Vagina (tissue), 2 donors: ENCODE measurements at places on chromosomes 7 and 10. TPM values are rescaled to one million over a fixed set of nuclear protein-coding genes. Genes with fewer than 3 reads are reported as not detected.

- no peak for DNase-seq
Measured at GRCh38 chr7:467856-468545, 51.6 kb downstream of the PDGFA start.

DNA sequence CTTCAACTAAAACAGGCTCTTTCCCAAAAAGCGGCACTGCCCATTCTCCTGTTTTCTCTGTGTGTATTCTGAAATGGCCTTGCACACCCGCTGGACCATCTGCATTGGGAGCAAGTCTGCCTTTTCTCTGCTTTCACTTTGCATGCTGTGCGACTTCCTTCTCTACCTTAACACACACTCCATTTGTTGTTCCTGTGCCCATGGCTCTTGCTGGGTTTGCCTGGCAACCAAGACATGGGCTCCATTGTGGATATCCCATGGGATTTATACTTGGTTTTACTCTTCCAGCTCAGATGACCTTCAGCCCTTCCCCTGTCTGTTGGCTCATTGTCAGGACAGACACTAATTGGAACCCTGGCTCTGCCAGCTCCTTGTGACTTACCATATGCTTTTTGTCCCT lies 465.3 kb downstream of the REEP3 start:
- DNase-seq, result no peak

DNA sequence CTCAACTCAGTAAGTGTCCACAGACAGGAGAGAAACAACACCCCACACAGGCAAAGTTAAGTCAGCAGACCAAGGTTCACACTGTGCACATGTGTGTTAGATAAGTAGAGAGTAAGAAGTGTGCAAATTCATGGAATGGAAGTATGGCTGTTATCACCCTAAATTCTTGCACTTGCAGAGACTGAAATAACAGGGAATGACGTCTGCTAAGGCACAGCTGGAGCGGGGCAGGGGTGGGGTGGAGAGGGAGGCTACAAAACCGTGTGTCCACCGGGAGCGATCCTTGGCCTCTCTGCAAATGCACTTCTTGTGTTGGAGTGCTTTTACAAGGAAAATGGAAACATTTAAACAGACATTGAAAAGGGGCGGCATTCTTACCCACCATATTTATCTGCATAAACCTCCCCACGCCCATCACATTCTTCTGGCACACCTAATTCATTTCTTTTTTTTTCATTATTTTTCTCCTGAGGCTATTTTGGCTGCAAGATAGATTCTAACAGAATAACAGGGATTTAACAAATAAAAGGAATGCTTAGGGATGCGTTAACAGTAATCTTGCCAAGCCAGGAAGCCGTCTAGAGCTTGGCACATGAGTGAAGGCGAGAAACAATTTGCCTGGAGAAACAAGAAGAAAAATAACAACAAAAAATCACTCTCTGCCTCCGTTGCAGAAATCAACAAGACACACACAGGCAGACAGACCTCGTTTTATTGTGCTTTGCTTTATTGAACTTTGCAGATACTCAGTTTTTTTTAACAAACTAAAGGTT lies 30.1 kb downstream of the TNS3 start:
- DNase-seq, result no peak

DNA sequence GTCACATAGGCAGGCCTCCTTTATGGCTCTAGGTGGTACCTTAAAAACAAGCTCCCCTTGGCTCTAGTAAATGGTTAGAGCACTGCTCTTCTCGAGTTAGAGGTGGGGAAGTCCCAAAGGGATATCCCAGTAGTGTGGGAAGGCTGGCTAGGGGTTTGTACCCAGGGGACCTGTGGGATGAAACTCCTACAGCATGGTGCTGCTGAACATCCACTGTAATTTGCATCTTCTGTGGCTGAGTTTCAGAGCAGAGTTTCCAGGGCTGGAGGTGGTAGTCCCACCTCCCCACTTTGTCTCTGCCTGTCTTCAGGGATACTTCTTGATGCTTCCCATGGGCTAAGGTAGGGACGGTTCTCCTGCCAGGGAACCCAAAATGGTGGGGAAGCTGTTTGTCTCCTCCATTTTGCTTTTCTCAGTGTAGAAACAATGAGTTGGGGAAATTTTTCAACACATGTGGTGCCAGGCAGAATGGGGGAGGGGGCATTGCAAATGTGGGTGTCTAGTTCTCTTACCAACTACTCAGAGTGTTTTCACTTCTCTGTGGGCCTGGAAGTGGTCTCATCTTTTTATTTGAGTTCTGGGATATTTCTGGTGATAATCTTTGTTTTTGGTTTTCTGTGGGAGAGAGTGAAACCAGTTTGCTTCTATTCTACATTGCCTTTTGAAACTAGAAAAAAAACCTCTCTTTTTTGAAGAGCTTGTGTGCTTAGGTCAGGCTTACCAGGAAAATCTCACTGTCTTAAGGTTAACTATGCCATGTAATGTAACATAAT lies 36.3 kb downstream of the SCART1 start:
- DNase-seq, result no peak

DNA sequence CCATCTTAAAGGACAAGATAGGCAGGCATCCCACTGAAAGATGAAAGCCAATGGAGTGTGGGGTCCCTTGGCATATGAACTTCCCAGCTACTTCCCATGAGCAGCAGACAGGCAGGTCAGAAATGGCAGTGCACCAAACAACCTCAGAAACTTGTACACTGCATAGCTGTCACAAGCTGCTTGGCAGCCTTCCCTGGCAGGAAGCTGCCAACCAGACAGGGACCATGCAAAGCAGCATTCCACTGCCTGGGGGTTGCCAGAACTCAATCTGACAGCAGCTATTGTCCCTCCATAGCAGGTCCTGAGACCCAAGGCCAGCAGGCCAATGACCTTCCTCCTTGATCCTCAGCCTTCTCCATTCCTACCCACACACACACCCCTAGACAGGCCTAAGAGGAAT lies 139.5 kb downstream of the PLCE1 start:
- no peak for DNase-seq

DNA sequence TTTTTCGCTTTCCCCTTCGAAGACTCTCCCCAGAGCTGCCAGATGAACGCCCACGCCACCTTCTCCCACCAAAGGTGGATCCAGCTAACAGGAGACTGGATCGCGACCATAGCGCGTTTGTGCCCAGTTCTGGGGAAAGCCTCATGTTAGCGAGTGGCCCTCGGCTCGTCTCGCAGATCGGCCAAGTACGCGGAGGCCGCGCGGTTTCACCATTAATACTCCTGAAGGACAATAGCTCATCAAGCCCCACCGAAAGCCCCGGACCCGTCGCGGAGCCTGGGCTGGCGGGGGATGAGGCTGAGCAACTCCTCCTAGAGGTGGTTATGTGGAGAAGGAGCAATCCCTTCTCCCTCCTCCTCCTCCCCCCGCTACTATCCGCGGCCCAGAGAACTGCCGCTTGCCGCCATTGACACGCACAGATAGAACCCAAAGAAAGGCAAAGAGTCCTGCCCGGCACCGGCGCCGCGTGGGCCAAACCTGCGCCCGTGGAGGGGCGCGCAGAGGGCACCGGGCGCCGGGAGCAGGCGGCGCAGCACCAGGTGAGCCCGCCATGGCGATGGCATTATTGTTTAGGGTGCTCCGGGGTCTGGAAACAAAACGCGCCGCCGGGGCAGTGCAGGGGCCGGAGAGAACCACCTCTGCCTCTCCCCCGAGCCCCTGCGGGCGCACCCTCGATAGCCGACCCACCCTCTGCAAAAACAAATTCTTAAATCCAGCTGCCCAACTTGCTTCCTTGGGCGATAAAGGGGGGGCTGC lies at the start of gene MACROH2A2:
MACROH2A2 (plus strand) TSS at position 385 of the 756 bp plus-strand sequence. CDS start 22,813 bp downstream, outside the sequence.
- DNase-seq, result no peak

GRCh38 chr7:83449781-83450180 lies 199.2 kb downstream of the SEMA3E start:
- DNase-seq, result no peak

- no peak for DNase-seq
Measured at GRCh38 chr10:71773221-71773971, at the start of gene VSIR. Gene VSIR, minus strand, starts transcription at chr10:71773520. Its CDS starts 81 bp downstream, at chr10:71773439.

DNA sequence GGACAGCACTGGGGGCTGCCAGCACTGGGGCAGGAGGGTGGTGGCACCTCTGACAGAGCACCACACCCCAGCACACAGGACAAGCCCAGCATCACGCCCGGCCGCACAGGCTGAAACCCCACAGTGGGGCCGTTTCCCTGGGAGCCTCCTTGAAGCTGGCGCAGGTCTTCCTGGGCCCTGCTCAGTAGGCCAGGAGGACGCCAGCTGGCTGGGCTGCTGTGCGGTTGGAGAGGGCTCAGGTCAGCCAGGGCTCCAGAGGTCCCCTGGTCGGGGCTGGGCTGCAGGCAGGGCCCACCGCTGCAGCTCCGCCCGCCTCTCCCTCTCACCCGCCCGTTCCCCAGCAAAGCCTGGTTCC lies 137.3 kb downstream of the TCERG1L start:
- no peak for DNase-seq

DNA sequence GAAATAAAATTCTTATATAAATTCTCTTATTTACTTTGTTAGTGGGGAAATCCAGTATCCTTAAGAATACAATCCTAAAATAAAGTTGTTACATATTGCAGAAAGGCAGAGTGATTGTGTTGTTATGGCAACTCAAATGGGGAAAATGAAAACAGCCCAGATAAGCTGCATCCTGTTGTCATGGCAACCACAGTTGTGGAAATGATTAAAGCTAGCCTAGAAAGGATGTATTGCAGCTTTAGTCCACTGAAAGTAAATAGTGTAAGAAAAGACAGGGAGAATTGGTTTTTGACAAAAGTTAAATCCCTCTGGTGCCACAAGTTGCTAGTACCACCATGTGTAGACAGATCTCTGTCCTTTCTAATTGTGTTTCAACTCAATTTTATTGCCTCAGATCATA lies 43.2 kb downstream of the BTRC start:
- no peak for DNase-seq

DNA sequence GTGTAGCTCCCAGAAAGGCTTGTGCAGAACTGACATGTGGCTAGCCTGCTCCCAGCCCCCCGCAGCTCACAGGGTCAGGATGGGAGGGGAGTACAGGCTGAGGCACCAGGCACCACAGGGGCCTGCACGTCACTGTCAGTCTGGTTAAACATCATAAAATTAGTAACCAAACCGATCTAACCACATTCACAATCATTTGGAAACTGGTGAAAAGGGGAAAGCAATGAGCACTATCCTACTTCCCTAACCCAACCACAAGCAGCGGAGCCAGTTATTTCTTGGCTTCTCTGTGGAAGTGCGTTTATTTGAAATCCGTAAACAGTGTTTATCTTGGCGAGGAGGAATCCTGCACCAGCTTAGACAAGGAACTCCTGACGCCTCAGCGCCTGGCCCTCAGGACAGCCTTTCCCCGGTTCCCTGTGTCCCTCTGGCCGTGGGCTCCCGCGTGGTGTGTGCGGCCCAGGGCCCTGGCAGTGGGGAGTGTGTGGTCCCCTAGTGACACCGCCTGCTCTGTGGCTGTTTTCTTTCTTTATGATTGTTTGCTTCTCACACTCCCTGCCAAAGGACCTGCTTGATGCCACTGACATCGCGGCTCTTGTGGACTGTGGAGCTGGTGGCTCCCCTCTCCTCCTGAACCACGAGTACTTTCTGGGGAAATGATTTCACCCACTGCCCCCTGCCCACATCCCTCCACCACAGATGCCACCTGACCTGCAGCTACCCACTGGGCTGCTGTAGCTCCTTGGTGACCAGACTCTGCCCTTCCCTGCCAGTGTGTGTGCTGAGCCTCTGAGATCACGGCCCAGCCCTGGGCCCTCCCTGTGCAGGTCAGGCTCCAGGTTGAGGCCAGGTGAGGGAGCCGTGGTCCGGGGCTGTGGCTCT lies 38.0 kb downstream of the INPP5A start:
- DNase-seq, result no peak

GRCh38 chr7:130908345-130909160 lies 174.5 kb upstream of the KLF14 start:
- DNase-seq, result no peak

DNA sequence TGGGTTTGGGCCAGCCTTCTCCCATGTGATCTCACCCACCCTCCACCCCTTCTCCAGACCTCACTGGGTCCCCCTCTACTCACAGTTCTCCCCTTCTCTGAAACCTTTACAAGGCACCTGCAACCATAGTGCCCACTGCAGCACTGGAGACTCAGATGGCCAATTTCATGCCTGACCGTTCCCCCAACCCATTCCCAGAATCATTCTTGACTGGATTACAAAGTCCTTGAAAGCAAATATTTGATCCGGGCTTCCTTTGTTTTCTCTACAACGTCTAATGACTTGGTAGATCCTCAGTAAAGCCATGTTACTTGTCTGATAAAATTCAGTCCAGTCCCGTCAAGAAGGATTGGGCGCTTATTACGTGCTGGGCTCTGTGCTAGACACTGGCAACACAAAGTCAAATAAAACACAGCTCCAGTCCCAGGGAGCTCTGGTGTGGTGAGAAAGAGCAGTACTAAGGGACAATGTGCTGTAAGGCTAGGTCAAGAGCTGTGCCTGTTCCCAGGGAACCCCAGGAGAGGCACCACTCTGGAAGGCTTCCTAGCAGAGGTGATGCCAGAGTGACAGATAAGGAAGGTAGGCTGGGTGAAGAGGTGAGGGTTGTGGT lies 36.5 kb downstream of the SH3PXD2A start:
- no peak for DNase-seq

- no peak for DNase-seq
Measured at GRCh38 chr10:55500931-55501559, 700.0 kb upstream of the PCDH15 start.

- DNase-seq, result no peak
Measured at GRCh38 chr7:45917064-45917463, 4.0 kb downstream of the IGFBP3 start.

DNA sequence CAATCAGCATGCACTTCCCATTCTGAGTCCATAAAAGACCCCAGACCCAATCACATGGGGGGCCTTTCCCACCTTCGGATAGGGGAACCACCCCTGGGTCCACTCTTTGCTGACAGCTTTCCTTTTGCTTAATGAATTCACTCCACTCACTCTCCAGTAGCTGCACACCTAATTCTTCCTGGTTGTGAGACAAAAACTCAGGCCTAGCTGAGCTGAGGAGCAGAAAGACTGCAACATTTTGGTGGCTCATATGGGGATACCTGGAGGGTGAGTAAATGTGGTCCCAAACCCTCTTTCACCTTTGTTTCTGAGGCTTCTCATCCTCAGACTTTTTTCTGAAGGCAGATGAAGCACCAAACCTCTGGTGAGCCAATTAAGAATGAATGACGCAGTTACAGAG lies 138.1 kb downstream of the WDR11 start:
- no peak for DNase-seq

Gene CRPPA
- total RNA-seq, result 1.2 TPM

Gene GJD4
- not detected for total RNA-seq

Gene GPR37
- total RNA-seq, result 0.98 TPM

Gene DNAJC12
- 2.7 TPM for total RNA-seq

Gene PALD1
- total RNA-seq, result 6.9 TPM

Gene CLIP2
- total RNA-seq, result 24.3 TPM

Gene PGAM2
- total RNA-seq, result not detected

Gene ACHE
- total RNA-seq, result 9.3 TPM

Gene MMRN2
- 57.2 TPM for total RNA-seq

Gene HPSE2
- total RNA-seq, result 10.6 TPM

Gene SRRM3
- total RNA-seq, result 9.8 TPM

Gene UPK3B
- 2.7 TPM for total RNA-seq
